ENCODE measurements at places on chromosomes 1 and 21.

DNA sequence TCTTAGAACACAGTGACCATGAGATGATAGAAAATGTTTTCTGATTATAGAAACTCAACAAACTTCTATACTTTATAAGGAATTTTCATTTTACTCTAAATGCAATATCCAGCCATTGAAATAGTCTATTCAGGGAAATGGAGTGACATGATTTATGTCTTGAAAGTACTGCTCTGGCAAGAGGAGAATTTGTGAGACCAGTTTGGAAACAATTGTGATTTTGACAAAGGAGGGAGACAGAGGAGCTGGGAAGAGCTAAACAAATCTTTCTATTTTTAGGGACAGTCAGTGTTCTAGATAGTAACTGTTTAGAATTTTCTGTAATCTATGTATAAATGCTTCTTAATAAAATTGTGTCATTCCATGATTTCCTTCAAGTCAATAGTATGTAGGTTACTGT is 252.3 kb downstream of the FMN2 start:
- no peak for DNase-seq

GRCh38 chr21:17454315-17455027 is 58.4 kb upstream of the CXADR start:
- no peak for DNase-seq

DNA sequence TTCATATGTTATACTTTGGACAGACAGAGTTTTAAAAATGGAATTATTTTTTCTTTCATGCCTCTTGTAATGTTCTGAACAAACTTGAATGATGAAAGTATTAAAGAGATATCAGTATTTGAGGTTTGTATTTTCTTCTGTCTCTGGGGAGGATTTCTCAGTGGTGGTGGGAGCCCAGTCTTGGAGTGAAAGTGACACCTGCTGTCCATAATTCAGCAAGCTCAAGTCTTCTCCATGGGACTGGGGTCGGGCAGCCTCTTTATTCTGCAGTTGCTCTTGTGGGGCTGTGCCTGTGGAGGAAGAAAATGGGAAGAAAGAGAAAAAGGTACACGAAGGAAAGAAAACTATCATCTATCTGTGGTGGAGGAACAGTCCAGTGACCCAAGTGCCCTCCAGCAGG is 56.1 kb downstream of the SMYD2 start:
- DNase-seq = no peak

- no peak for DNase-seq
Measured at GRCh38 chr1:76176000-76176399, 101.5 kb downstream of the ST6GALNAC3 start.

DNA sequence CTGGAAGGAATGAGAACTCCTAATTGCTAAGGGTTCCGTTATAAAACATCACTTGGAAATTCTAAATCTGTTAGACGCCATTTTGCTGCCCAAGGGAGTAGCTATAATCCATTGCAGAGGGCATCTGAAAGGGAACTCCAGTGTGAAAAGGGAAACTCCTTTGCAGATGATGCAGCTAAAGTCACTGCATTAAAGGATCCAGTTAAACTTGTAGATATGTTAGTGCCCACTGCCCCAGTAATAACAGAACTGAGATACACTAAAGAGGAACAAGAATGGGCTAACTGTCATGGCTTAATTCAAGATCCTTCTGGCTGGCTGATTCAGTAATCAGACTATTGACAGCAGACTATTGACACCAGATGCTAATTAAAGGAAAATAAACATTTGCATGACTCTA is 81.8 kb upstream of the KIAA0040 start:
- DNase-seq = no peak

- DNase-seq = no peak
Measured at GRCh38 chr1:214957330-214958137, 125.0 kb upstream of the KCNK2 start.

DNA sequence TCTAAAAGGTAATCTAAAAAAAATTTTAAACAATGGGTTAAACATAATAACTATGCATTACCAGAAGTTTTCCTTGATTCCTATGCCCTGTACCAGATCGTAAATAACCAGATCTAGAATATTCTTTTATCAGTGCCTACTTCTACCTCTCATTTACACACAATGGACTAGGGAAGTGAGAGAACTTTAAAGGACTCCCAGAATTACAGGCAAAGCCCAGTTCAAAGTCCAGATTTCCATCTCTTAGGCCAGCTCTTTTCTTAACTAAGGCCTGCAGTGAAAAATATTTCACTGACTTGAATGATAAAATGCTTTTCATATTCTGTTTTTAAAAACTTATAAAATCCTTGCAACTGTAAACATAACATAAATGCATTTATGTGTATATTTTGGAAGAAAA is 32.6 kb downstream of the ESRRG start:
- no peak for DNase-seq

- no peak for DNase-seq
Measured at GRCh38 chr1:234592240-234592639, 17.7 kb downstream of the IRF2BP2 start.

- DNase-seq = no peak
Measured at GRCh38 chr1:44646261-44647110, 27.8 kb downstream of the TMEM53 start.

DNA sequence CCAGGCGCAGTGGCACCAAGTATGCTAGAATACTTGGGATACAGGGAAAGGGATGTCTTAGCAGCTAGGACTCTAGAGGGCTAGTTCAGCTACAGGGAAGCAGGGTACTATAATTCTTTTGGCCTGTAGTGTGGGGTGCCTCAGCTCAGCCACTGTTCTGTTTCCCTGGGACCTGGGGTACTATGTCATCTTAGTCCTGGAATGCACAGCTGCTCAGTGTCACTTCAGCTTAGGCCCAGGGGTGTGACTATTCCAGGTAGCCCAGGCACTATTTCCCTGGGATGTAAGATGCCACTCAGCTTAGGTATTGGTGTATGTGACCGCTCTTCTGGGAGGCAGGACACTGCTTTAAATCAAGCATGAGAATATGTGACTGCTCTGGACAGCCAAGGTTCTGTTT is 34.1 kb downstream of the RGSL1 start:
- DNase-seq = no peak

GRCh38 chr1:174433451-174433850 is 14.3 kb upstream of the GPR52 start:
- DNase-seq = no peak

- no peak for DNase-seq
Measured at GRCh38 chr1:4699376-4700301, 45.2 kb downstream of the AJAP1 start.

DNA sequence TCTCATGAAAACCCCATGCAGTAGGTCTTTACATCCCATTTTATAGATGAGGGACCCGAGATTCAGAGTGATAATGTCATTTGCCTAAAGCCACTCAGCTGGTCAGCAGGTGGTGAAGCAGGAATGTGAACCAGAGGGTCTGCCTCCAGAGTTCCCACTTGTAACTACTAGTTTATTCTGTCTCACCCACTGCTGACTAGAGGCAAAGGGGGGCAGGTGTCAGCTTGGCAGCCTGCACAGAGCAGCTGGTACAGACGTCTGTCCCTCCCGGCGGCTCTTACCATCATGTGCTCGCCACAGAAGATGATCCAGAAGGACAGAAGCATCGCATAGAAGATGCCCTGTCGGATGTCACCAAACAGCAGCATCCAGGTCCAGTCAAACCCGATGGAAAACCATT is 82.4 kb downstream of the WLS start:
- DNase-seq = no peak

DNA sequence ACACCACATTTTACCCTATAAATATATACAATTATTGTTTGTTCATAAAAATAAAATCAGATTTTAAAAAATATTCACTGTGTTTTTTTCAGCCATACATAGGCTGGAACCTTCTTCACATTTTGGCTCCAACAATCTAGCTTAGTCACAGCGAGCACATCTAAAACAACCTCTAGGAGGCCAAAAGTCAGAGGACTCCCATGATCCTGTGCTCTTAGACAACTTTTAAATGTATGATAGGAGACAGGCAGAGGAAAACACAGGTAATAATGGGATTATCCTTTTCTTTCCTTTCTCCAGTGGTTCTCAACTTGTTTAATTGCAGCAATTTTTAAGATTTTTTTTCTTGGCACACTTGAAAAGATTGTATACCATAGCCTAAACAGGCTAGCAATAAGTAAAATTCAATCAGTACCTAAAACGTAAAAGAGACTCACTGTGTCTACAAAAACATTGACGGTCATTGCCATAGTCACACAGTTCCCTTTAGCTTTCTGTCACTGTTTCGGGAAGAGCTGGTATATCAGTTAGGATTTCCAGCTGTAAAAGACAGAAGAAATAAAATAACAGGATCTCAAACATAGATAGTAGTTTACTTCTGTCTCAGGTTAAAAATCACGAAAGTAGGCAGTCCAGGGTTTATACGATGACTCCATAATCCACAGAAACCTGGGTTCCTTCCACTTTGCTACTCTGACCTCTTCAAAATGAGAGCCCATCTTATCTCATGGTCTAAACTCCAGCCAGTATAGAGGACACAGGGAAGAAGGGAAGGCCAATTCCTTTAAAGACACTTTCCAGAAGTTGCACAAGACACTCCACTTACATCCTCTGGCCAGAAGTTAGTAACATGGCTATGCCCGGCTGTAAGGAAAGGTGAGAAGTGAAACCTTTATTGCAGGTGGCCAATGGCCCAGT is 39.2 kb upstream of the CR1L start:
- DNase-seq = no peak

DNA sequence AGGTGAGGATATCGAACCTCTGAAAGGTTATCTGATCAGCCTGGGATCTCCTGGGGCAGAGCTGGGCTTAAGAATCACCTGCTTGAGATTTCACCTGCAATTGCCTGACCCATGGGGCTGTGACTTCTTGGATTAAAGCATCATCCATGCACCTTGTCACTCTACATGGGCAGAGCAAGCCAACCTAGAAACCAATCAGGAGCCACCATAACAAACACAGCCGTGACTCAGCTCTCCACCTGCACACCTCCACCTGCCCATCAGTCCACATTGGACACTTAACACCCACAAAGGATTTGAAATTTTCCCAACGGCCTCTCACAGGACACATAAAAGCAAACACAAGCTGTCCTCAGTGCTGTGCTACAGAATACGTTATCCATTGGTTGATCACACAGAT is 35.1 kb upstream of the ETS2 start:
- DNase-seq = no peak

- no peak for DNase-seq
Measured at GRCh38 chr1:35691080-35691479, 27.6 kb downstream of the C1orf216 start.

- no peak for DNase-seq
Measured at GRCh38 chr21:43373362-43374227, 53.3 kb downstream of the SIK1 start.

- DNase-seq = no peak
Measured at GRCh38 chr1:29249170-29249691, 12.9 kb downstream of the PTPRU start.

DNA sequence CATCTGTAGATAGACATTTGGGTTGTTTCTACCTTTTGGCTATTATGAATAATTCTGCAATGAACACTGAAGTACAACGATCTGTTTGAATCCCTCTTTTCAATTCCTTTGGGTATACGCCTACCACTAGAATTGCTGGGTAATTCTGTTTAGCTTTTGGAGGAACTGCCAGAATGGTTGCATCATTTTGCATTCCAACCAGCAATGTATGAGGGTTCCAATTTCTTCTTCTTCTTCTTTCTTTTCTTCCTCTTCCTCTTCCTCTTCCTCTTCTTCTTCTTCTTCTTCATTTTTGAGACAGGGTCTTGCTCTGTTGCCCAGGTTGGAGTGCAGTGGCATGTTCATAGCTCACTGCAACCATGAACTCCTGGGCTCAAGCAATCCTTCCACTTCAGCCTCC is 13.8 kb upstream of the THEM5 start:
- DNase-seq = no peak

DNA sequence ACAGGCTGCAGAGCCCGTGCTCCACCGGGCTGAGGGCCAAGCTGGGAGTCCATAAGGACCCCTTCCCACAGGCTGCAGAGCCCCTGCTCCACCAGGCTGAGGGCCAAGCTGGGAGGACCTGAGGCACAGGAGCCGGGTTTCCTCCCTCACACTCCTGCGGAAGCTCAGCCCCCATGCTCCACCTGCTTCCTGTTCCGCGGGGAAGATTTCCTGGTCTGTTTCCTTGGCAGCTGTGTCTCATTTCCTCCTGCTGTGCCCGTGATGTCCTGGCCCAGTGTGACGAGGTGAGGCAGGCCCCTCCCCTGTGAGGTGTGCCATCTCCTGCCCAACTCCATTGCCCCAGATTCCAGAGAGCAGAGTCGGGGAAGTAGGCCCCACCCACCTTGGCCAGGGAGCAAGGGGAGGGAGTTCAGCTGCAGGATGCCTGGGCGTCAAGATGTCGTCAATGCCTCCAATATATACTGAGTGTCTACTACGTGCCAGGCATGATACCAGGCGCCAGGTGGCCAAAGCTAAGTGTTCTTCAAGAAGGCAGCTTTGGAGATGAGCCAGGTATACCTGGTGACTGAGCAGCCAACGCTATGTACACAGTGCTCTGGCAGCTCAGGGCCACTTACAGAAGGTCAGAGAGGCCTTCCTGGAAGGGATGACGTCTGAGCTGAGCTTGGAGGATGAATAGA is 58.8 kb downstream of the NAV1 start:
- no peak for DNase-seq

GRCh38 chr1:33390542-33390941 is 40.4 kb downstream of the PHC2 start:
- no peak for DNase-seq

All from activated CD4-positive, CD25-positive, alpha-beta regulatory T cell treated with anti-CD3 and anti-CD28 coated beads, Interleukin-2, amount 50 U/mL, for 16 hours (primary cell).